T-helper 2 cell (primary cell): ENCODE measurements at places on chromosomes 13 and 19.

- DNase-seq, result no peak
Observed at GRCh38 chr13:75511051-75511625, 26.5 kb downstream of the COMMD6 start.

DNA sequence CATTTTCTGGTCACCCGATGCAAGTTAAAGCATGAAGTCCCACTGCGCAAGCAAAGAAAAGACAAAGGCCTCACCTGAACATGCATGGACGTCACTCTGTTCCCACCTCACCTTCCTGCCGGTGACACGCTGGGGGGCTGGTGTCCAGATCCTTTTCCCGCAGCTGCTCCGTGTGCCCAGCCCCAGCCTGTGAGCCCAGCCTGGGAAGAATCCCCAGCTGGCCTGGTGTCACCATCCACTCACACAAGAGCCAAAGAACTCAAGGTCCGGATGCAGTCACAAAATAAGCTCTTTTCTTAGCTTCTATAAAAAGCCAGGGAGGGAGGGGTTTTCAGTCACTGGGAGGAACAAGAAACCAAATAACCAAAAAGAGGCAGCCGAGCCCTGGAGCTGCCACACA is 249.9 kb downstream of the COL4A1 start:
- no peak for DNase-seq

GRCh38 chr13:93922063-93922855 is 557.2 kb downstream of the DCT start:
- DNase-seq, result no peak

GRCh38 chr13:23105051-23105450 is 75.7 kb upstream of the SGCG start:
- no peak for DNase-seq
